ENCODE measurements at places on chromosomes 1 and 21. TPM values are rescaled to one million over a fixed set of nuclear protein-coding genes. Genes with fewer than 3 reads are reported as not detected.

The CASQ2 gene
- total RNA-seq: not detected

The HFM1 gene
- total RNA-seq: 7.1 TPM

The PTCH2 gene
- total RNA-seq: 1.6 TPM

DNA sequence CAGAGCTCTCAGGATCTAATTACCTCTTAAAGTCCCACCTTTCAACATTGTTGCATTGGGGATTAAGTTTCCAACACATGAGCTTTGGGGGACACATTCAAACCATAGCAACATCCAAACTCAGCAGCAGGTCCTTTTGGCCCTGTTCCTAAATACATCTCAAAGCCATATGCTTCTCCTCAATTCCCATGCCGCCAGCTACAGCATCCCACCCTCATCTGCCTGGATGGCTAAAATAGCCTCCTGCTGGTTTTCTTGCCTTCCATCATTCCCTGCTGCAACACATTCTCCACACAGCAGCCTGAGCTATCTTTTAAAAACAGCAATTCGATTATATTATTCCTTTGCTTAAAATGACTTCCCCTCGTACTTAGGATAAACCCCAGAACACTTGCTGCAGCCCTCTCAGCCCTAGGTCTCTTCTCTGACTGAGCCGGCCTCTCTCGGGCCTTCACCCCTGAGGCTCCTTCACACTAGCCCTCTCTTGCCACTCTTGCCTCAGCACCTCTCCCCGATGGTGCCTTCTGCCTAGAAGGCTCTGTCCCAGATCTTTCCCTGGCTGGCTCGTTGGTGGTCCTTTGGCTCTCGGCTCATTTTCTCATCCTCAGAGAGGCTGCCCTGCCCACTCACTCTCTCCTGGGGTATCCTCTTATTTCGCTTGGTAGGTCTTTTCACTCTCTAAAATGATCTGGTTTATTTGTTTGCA, 16.5 kb downstream of the MYBPH start:
- no peak overlapping the region for H3K4me3 ChIP-seq
- peaks cover 19% of the 10 kb centered on the region for H3K4me1 ChIP-seq
- no peak overlapping the region for H3K27ac ChIP-seq
- H3K27me3 ChIP-seq: peaks cover 18% of the 10 kb centered on the region
- no peak for DNase-seq
- H3K36me3 ChIP-seq: no peaks in the 10 kb centered on the region

DNA sequence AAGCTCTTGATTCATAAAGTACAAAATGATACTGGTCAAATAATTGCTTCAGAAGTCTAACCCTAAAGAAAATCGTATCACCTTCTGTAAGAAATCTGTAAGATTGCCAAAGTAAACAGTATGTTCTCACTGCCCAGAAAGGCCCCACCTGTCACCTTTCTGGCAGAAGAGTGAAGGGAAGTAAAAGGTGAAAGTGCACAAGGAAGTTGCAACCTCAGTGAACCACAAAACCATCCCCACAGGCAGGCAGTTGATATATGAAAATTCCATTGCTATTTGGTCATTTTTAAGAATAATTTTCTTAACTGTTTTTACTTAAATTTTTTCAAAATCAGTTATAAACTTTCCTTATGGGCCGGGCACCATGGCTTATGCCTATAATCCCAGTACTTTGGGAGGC, 48.5 kb upstream of the FBXO28 start:
- DNase-seq: no peak
- peaks cover 8% of the 10 kb centered on the region for H3K27me3 ChIP-seq
- peak overlapping the region; percentile 62 for H3K27ac ChIP-seq
- H3K36me3 ChIP-seq: no peaks in the 10 kb centered on the region

DNA sequence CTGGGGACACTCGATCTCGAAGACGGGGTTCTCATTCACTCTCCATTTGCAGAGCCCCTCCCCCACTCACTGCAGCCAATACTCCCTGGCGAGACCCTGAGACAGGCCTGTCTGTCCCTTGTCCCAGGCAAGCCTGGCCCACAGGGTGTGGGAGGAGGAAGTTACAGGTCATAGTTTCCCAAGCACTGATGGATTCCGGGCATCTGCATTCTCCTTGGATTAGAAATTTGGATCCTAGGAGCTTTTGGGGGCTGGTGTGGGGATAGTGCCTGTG, 11.3 kb downstream of the WNT3A start:
- H3K4me1 ChIP-seq: no peaks in the 10 kb centered on the region
- H3K27ac ChIP-seq: no peak overlapping the region
- peak; percentile 61 for DNase-seq
- no peaks in the 10 kb centered on the region for H3K36me3 ChIP-seq
- H3K4me3 ChIP-seq: no peak overlapping the region

DNA sequence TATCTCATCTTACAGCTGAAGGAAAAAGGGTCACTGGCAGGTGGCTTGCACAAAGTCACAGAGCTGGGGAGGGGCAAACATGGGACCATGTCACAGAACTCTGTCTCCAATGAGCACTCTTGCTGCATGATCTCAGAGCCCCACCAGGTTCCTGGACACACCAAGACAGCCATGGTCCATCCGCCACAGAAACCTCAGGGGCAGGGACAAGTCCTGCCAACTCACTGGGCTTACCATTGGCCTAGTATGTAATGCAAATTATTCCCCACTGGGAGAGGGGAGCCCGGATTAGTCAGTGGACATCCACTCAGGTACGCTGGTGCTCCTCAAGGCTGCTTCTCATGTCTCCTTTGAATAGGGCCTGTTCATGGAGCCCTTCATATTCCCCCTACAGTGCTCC, 14.2 kb downstream of the S100A7A start:
- H3K36me3 ChIP-seq: no peaks in the 10 kb centered on the region
- no peaks in the 10 kb centered on the region for H3K4me1 ChIP-seq
- no peak overlapping the region for H3K27ac ChIP-seq
- DNase-seq: no peak
